ENCODE measurements at places on chromosomes 2 and 18.

DNA sequence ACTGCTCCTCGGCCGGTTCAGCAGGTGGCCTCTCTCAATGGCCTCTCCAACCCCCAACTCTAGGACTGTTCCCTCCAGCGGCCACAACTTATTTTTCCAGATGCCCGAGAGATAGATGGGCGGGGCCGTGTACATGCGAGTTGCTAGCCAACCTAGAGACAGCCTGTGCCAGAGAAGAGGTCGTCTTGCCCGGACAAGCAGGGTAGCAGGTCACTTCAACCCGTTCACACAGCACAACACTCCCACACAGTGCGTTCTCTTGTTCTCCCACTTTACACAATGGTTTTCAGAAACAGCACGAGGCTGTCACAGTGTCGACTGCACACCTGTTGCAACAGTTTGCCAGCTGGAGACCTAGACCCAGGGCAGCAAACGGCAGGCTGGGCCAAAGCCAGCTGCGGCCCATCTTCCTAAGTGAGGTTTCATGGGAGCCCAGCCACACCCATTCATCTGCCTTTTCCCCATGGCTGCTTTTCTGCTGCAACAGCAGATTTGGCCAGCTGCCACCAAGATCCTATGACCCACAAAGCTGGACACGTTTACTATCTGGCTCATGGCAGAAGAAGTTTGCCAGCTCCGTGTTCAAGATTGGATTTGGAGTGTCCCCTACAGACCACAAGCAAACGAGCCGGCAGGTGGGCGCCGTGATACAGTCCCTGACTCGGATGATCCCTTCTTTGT lies 7.3 kb upstream of the PRLH start:
- peak; percentile 88 for DNase-seq

- DNase-seq = no peak
Measured at GRCh38 chr18:74226156-74226555, 65.6 kb downstream of the CYB5A start.

- DNase-seq = no peak
Measured at GRCh38 chr2:3563521-3563976, 5.4 kb upstream of the RNASEH1 start.

DNA sequence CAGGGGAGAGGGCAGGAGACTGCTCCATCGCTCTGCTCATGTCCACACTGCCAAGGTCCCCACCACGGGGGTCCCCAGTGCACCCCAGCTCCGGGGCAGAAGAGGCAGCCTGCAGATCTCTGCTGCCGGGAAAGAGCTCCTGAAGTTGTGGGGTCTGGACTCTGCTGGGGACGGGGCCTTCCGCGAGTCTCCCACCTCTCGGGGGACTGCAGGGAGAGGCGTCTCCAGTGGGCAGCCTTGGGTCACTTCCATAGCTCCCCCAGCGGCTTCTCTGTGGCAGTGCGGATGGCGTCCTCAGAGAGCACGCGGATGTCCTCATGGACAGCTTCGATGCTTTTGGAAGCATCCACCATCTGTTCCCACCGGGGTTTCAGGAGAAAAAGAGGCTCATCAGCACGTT lies 10.7 kb downstream of the DTYMK start:
- DNase-seq = no peak

GRCh38 chr2:75466708-75467311 lies 93.9 kb downstream of the EVA1A start:
- DNase-seq = peak; percentile 61

DNA sequence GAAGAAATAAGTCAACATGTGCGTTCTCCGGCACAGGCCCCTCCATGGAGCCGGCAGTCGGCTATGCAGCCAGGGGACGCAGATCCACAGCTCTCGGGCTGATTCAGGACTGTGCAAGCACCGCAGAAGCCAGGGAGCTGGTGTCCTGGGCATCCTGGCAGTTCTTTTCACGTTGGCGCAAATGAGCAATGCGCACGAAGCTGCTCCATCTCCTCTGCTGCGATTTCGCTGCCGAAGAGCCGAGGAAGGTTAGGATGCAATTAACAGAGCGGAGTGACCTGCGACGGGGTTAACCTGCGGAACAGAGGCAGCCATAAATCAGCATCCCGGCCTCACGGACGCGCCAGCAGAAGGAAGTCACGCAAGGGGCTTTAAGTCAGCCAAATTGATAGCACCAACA lies 107.1 kb upstream of the POU3F3 start:
- no peak for DNase-seq

DNA sequence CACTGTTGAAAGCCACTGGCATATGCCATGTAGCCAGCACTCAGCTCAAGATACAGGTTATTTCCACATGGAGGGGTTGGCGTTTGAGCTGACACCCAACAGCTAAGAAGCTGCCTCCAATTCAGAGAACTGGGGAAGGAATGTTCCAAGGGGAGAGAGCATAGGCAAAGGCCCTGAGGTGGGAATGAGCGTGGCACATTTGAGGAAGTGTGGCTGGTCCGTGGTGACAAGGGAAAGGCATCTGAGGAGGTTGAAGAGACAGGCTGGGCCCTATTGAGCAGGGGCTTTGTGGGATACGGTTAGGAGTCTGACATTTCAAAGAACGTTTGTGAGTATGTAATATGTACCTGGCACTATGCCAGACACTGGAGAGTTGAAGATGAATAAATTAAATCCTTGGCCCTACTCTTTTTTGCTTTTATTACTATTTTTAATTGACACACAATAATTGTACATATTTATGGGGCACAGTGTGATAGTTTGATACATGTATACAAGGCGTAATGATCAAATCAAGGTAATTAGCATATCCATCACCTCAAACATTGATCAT lies 27.6 kb upstream of the TMBIM1 start:
- no peak for DNase-seq

DNA sequence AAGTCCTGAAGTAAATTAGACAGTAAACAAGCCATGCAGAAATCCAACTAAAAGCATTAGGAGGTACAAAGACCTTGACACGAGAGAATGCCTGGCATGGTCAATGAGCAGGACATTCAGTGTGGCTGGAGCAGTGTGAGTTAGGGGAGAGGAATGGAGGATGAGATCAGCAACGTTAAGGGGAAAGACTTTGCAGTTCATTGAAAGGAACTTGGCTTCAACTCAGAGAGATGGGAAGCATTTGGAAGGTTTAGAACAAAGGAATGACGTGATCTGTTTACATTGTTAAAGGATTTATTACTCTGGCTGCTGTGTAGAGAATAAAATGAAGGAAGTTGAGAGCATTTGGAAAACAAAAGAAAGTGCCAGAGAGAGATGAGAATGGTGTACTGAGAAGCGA lies 621.3 kb downstream of the XIRP2 start:
- DNase-seq = no peak

GRCh38 chr18:58527285-58527951 lies 101.5 kb downstream of the ALPK2 start:
- DNase-seq = no peak

GRCh38 chr2:199979398-199979797 lies 24.0 kb downstream of the MAIP1 start:
- DNase-seq = no peak

- no peak for DNase-seq
Measured at GRCh38 chr2:188322569-188323551, 31.2 kb downstream of the GULP1 start.

DNA sequence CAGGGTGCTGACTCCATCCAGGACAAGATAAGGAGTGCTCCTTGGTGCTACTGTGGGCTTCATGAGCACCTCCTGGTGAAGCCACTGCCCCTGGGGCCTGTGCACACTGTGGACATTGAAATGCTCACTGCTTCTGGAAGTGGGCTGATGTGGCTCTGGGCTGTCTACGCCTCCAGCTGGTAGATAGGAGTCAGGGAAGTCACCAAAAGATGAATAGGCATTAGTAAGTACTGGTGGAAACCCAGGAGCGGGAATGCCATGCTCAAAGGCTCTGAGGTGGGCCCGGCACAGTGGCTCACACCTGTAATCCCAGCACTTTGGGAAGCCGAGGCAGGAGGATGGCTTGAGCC lies 79.2 kb upstream of the MSH2 start:
- DNase-seq = no peak

DNA sequence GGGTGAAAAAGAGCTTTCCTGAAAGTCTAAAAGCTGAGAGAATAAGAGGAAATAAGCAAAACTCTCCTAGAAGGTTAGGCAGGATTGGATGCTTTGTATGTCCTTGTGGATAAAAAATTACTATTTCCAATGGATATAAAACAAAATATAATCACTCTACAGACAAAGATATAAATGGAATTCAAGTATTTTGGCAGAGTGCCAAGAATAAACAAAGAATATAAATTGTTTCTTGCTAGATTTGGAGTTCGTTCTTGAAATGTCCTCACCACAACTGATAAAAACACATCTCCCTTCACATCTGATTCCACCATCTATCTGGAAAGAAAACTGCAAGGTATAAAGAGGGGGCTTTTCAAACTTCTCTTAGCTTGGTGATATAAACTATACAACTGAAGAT lies 13.3 kb downstream of the SULT1C3 start:
- DNase-seq = no peak

Data from testis (tissue), 5 donors.